Breast epithelium (tissue), 4 donors: ENCODE measurements at places on chromosomes 7 and 10. TPM values are rescaled to one million over a fixed set of nuclear protein-coding genes. Genes with fewer than 3 reads are reported as not detected.

Gene MET
- 40.6 TPM for total RNA-seq

Gene NODAL
- total RNA-seq: not detected

DNA sequence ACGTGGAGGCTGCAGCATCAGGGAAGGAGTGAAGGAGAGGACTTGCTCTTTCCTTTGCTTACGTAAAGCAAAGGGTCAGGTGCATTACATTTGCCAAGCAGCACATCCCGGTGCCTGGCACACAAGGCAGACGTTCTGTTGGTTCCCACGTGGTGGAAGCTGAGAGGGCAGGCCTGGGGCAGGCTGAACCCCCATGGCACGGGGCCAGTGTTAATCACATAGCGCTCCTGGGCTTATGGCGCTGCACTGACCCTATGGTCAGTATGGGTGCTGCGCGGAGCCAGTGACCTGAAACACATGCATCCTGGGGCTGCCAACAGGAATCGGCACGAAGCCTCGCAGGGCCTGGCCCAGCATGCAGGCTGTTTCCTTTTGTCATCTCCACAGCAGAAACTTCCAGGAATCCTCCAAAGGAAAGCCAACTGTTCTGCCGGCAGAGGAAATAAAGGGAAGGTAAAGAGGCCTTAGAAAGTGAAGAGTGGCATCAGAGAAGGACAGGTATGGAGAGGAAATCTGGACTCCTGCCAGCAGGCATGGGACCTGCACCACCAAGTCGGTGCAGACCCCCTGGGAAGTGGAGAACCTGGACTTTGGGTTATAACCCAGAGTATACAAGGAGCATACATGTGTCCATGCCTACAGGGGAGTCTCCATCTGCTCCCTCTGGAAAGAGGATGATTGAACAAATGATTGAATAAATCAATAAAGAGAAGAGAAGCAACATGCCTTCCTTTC, 560.2 kb downstream of the TCERG1L start:
- peaks cover 31% of the 10 kb centered on the region for H3K27me3 ChIP-seq
- peak; percentile 36 for DNase-seq
- no peaks in the 10 kb centered on the region for H3K4me1 ChIP-seq
- no peaks in the 10 kb centered on the region for H3K36me3 ChIP-seq

GRCh38 chr7:21767300-21767900, 178.3 kb downstream of the CDCA7L start:
- H3K36me3 ChIP-seq: no peaks in the 10 kb centered on the region
- DNase-seq: no peak
- H3K4me1 ChIP-seq: no peaks in the 10 kb centered on the region
- no peak overlapping the region for H3K4me3 ChIP-seq
- H3K27ac ChIP-seq: no peak overlapping the region
- H3K27me3 ChIP-seq: peaks cover 5% of the 10 kb centered on the region

- H3K36me3 ChIP-seq: no peaks in the 10 kb centered on the region
Observed at GRCh38 chr7:94394437-94395140, at the start of gene COL1A2. TSS of gene COL1A2 (plus strand) at chr7:94394895. CDS start at chr7:94395032, 137 bp downstream.

DNA sequence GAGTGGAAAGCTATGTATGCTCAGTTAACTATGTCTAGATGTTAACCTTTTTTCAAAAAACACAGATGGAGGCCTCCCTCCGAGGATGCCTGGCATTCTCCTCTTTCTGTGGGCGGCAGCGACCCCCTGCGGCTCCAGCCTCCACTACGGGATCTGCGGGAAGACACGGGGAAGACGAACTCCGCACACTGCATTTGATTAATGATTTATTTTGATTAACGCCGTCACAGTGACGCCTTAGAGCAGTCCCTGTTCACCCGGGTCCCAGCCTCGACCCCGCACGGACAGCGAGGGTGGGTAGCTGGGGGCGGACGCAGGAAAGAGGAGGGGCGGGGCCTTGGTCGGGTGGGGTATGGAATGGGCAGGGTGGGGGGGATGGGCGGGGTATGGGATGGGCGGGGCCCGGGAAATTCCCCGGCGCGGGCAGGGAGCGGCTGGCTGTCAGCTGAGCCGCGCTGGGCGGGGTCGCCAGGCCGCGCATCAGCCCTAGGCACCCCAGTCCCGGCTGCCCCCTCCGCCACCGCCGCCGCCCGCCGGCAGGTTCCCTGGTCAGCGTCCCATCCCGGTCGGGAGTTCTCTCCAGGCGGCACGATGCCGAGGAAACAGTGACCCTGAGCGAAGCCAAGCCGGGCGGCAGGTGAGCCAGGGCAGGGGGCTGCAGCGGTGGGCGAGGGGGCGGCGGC, at the start of gene OPTN:
OPTN (plus strand) TSS at position 498 of the 683 bp plus-strand sequence. CDS start 8,960 bp downstream, outside the sequence.
- no peaks in the 10 kb centered on the region for H3K36me3 ChIP-seq
- H3K4me3 ChIP-seq: peak within 1 kb of the TSS; percentile 96
- peak within 1 kb of the TSS; percentile 95 for H3K27ac ChIP-seq
- DNase-seq: peak; percentile 65
- H3K4me1 ChIP-seq: no peaks in the 10 kb centered on the region

GRCh38 chr7:130272381-130273080, 5.9 kb downstream of the CPA2 start:
- no peak for DNase-seq
- H3K4me3 ChIP-seq: peak overlapping the region; percentile 49
- H3K36me3 ChIP-seq: no peaks in the 10 kb centered on the region
- peak overlapping the region; percentile 48 for H3K27ac ChIP-seq

DNA sequence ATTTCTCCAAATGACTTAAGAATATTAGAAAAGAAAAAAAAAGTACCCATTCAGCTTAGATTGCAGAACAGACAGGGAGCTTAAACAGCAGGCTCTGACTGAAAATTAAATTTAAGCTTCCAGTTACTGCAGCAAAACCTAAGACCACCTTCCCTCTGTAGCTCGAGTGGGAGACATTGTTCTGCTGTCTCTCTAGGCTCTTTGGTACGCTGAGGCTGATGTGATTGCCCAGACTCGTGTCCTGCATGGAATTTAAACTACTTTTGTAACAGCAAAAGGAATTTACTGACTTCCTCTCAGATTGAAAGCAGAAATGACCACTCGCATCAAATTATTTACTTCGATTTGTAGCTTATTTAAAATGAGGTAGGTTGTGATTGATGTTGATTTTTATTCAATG, 124.6 kb downstream of the LRRTM3 start:
- no peaks in the 10 kb centered on the region for H3K27me3 ChIP-seq
- H3K4me3 ChIP-seq: no peak overlapping the region
- no peaks in the 10 kb centered on the region for H3K36me3 ChIP-seq
- H3K27ac ChIP-seq: no peak overlapping the region
- no peak for DNase-seq

DNA sequence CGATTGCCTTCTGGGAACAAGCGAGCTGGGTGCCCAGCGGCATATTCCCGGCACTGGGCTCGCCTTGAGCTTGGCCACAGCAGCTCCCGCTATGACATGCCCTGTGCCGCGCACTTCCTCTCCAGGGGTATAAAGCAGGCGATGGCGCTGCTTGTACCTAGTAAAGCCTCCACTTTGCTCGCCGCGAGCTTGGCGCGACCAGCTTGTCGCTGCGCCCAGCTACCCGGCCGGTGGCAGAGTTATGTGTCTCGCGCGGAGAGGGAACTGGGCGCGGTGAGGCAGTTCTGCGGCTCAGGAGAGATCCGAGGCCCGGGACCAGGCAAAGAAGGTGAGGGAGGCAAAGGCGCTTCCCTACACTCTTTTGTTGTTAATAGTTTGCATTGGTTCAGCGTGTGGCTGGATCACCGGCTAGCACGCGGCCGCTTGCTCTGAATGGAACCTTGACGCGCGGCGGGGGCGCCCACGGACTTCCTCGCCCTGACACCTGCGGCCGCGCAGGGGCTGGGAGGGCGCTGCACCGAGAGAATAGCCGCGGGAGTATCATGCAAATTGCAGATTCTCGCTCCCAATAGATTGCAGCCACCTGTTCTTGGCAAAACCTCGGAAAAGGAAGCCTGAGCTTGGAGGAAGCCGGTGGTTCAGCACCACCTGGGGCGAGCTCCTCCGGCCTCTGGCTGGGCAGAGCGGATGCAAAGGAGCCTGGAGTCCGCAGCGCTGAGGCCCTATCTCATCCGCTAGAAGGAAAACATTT, 3.0 kb upstream of the BUB3 start:
- DNase-seq: no peak
- no peak overlapping the region for H3K27ac ChIP-seq
- H3K4me1 ChIP-seq: peaks cover 37% of the 10 kb centered on the region
- no peaks in the 10 kb centered on the region for H3K36me3 ChIP-seq
- H3K27me3 ChIP-seq: peaks cover 15% of the 10 kb centered on the region
- peak overlapping the region; percentile 29 for H3K4me3 ChIP-seq

DNA sequence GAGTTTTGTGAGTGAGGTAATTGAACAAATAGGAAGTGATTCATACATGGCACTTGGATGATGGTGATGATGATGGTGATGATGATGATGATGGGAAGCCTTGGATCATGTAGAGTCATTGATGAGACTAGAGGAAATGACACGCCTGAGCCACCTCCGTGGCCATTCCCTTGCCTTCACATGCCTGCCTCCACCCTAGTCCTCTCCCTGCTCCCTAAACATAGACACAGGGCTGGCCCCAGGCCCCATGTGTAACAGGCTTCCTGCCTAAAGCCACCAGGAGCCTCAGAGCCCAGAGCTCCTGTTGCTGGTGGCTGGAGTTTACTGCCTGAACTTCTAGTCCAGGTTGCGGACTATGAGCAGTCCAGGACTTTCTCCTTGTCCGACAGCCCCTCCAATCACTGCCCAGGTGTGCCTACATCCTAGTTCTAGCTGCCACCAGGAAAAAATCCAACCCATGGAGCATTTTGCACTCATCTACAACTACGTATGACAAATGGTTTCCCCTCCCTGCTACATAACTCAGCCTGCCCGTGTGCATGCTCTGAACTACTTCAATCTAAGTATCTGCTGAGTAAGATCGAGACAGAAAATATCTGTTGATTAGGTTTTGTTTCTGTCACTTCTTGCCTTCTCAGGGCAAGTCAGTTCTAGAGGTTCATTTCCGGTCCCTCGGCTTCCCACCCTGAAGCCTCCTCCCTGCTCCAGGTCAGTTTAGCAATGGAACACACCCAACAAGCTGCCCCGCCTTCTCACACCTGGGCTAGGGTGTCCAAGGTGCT, 35.5 kb upstream of the KDM7A start:
- H3K4me1 ChIP-seq: no peaks in the 10 kb centered on the region
- DNase-seq: no peak
- peak overlapping the region; percentile 67 for H3K27ac ChIP-seq
- no peak overlapping the region for H3K4me3 ChIP-seq
- no peaks in the 10 kb centered on the region for H3K36me3 ChIP-seq
- no peaks in the 10 kb centered on the region for H3K27me3 ChIP-seq

Gene ACADSB
- total RNA-seq: 32.4 TPM

Gene TMEM130
- total RNA-seq: 0.88 TPM

- H3K27ac ChIP-seq: peak overlapping the region; percentile 79
- H3K27me3 ChIP-seq: no peaks in the 10 kb centered on the region
- DNase-seq: no peak
- no peak overlapping the region for H3K4me3 ChIP-seq
- peaks cover 4% of the 10 kb centered on the region for H3K4me1 ChIP-seq
Observed at GRCh38 chr10:127920306-127921074, 13.6 kb downstream of the PTPRE start.

Gene SSC4D
- not detected for total RNA-seq

- peak overlapping the region; percentile 79 for H3K4me3 ChIP-seq
- H3K27me3 ChIP-seq: no peaks in the 10 kb centered on the region
- H3K36me3 ChIP-seq: no peaks in the 10 kb centered on the region
- peak overlapping the region; percentile 97 for H3K27ac ChIP-seq
Observed at GRCh38 chr10:112951359-112952281, 1.6 kb downstream of the TCF7L2 start.

GRCh38 chr7:155856656-155857055, 44.4 kb upstream of the SHH start:
- H3K36me3 ChIP-seq: no peaks in the 10 kb centered on the region
- peak; percentile 1 for DNase-seq
- no peaks in the 10 kb centered on the region for H3K4me1 ChIP-seq
- H3K4me3 ChIP-seq: no peak overlapping the region
- H3K27ac ChIP-seq: no peak overlapping the region

Gene TRPV5
- not detected for total RNA-seq

Gene OR2A42
- 0.66 TPM for total RNA-seq

Gene ARMC3
- total RNA-seq: not detected

GRCh38 chr10:22363305-22363704, 18.0 kb downstream of the SPAG6 start:
- H3K36me3 ChIP-seq: no peaks in the 10 kb centered on the region
- no peaks in the 10 kb centered on the region for H3K4me1 ChIP-seq
- no peak overlapping the region for H3K4me3 ChIP-seq
- no peak overlapping the region for H3K27ac ChIP-seq
- no peaks in the 10 kb centered on the region for H3K27me3 ChIP-seq
- no peak for DNase-seq

GRCh38 chr7:135828604-135829003, 80.0 kb upstream of the FAM180A start:
- no peak overlapping the region for H3K27ac ChIP-seq
- no peak for DNase-seq
- H3K36me3 ChIP-seq: no peaks in the 10 kb centered on the region
- H3K4me3 ChIP-seq: no peak overlapping the region
- no peaks in the 10 kb centered on the region for H3K27me3 ChIP-seq

DNA sequence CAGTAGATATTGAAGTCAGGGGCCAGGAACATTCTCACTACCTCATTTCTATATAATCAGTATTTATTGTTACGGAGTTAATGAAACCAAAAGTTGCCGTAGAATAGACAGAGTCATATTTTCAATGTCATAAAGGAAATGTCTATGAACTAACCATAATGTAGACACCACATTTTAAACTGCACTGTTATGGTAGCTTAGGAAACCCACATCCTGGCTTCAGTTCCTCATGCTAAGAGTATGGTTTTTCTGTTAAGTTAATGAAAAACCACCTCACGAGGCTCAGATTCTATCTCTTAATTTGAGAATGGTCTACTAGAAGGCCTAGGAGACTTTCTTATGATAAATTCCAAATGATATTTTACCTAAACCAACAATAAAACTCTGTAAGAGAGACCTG, 166.5 kb downstream of the TMEM26 start:
- DNase-seq: no peak
- no peaks in the 10 kb centered on the region for H3K27me3 ChIP-seq
- no peak overlapping the region for H3K4me3 ChIP-seq
- no peaks in the 10 kb centered on the region for H3K4me1 ChIP-seq
- no peaks in the 10 kb centered on the region for H3K36me3 ChIP-seq
- no peak overlapping the region for H3K27ac ChIP-seq
